Epithelial cell of prostate (primary cell): ENCODE measurements at places on chromosomes 16 and 17.

- no peak for DNase-seq
These were observed 119.7 kb downstream of the KIF2B start for GRCh38 chr17:53942436-53942835.

DNA sequence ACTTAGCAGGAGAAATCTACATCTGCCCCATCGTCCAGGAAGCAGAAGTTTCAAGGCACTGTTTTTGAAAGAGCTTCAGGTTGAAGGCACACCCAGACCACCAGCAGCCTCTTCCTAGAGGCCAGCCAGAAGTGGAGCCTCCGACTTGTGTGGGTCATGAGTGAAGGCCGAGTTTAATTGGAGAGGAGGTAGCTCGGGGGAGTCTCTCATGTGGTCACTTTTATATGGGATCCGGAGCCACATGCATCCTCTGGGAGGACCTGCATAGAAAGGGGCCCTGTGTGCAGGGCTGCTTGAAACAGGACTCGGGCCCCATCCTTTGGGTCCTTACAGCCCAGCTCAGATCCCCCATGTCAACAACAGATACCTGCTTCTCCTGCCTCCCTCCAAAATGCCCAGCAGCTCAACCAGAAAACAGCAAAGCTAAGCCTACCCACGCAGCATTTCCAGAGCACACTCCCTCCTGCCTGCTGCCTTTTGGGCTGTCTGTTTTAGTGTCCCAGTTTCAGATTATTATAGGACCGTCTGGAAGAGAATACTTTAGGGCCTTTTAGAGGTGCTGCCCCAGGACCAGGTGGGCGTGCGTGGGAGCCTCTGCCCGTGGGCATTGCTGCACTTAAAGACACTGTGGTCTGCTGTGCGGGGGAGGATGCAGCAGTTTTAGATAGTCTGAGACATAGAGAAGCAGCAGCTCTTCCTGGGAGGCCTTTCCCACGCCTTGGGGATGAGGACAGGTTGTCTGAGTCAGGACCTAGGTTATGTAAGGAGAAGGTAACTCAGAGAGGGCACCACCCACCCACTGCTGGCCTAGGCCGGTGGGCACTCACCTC, 29.5 kb downstream of the MPRIP start:
- DNase-seq, result no peak

DNA sequence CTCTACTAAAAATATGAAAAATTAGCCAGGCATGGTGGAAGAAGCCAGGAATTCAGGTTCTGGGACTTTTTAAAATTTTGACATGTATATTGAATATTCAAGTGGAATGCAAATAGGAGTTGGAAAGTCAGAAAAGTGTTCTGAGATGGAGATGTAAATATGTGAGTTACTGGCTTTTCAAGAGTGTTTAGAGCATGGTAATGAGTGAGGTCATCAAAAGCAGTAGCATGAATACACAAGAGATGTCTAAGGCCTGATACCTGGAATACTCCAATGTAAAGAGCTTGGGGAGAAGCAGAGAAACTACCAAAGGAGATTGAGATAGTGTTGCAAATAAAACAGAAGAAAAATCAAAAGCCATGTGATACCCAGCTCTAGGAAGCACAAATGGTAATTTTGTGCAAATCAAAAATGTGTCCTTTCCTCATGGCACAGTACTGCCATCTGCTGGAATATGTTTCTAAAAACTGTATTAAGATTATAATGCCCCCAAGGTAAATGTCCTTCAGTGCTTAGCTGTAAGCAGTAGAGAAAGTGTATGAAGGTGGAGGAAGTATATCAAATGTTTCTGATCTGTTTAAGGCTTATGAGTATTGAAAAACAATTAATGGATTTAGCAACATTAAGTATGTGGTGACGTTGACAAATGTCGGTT, 908.4 kb downstream of the KCNJ18 start:
- no peak for DNase-seq

DNA sequence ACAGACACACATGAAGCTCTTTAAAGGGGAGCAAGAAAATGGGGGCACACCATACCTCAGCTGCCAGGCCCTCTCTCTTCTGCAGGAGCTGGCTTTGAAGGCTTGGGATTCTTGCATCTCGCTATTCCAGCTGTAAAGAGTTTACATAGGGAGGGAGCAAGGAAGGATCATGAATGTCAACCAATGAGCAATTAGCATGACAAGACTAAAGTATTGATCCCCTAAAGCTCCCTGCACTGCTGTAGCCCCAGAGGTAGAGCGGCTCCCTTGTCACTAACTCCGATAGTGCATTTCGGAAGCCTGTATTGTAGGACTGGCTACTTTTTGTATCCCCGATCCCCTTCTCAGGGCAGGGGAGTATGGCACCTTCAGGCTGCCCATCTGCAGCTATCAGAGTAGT, 113.4 kb upstream of the PMFBP1 start:
- no peak for DNase-seq

DNA sequence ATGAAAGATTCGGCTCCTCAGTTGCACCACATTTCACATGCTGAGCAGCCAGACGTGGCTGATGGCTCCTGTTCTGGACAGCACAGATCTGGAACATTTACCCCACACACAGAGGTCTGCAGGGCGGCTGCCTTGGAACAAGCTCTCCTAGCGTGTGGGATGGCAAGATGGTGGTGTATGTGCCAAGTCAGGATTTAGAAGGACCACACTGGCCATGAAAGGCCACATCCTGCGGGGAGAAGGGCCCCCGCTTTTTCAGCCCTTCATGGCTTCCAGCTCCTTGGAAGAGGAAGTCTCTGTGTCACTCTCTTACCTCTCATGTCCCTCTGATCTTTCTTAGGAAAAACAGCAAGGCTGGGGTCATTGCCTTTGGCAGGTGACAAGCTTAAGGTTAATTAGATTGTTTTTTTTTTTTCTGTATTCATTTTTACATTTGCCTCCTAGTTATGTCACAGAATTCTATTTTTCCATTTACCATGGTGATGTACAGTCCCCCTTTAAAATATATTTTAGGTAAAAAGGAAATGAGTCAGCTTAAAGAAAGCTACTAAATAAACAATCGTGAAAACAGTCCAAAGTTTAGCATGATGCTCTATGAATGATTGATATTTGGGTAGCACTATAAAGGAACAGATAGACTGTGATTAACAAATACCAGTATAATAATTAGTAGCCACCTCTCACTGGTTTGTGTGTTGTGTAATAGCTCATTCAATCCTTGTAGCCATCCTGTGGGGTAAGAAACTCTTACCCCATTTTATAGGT, 396.6 kb downstream of the CPPED1 start:
- no peak for DNase-seq

- DNase-seq, result no peak
These were observed 10.7 kb upstream of the ZNF423 start for GRCh38 chr16:49866595-49867071.

GRCh38 chr16:69182730-69183416, 4.1 kb upstream of the SNTB2 start:
- no peak for DNase-seq
